ENCODE measurements at places on chromosomes 7 and 10.
A peak's percentile ranks its signal among the peaks of the same experiment; 100 is the strongest.

- DNase-seq: no peak
Observed at GRCh38 chr7:36047091-36047658, 105.9 kb upstream of the EEPD1 start.

DNA sequence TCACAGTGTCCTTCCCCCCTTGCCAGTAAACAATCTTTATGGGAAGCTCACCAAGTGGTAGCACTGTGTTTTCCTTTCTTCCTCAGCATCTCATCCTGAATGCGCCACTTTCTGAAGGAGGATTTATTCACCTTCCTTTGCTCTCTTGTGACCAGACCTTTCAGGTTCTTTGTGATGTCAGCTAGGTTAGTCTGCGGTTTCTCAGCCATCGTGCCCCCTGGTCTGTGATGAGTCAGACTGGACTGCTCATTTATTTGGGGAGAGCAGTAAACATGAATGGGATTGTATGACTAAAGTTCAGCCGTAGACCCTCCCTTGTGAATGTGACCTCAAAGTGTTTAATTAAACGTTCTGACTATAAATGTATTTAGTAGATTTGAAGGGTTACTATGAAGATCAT lies 235.1 kb upstream of the CELF2 start:
- no peak for DNase-seq

GRCh38 chr10:50395271-50395670 lies 144.0 kb upstream of the ASAH2 start:
- DNase-seq: no peak

- no peak for DNase-seq
Observed at GRCh38 chr7:157003756-157004520, 6.5 kb downstream of the MNX1 start.

GRCh38 chr7:41189866-41190265 lies 513.0 kb downstream of the INHBA start:
- peak; percentile 98 for DNase-seq

All from non-pigmented ciliary epithelial cell (primary cell).